Endothelial cell of umbilical vein (primary cell): ENCODE measurements at places on chromosomes 16 and 17.

DNA sequence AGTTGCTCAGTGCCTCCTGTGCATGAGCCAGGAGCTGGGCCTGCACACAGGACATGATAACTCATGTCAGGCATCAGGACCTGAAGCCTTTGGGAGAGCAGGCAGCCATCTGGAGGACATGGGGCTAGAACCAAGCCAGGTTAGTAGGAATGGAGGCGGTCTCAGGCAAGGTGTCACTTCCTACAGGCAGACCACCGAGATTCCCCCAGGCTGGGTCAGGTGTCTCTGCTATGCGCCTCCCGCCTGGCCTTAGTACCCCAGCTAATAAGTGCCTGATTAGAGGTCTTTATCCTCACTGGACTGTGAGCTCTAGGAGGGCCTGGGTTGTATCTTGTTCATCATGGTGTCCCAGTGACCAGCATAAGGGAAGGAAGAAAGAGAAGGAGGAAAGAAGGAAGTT is 15.6 kb downstream of the SAMD14 start:
- DNase-seq = no peak

GRCh38 chr17:29614349-29615047 is 8.2 kb downstream of the CORO6 start:
- DNase-seq = no peak

DNA sequence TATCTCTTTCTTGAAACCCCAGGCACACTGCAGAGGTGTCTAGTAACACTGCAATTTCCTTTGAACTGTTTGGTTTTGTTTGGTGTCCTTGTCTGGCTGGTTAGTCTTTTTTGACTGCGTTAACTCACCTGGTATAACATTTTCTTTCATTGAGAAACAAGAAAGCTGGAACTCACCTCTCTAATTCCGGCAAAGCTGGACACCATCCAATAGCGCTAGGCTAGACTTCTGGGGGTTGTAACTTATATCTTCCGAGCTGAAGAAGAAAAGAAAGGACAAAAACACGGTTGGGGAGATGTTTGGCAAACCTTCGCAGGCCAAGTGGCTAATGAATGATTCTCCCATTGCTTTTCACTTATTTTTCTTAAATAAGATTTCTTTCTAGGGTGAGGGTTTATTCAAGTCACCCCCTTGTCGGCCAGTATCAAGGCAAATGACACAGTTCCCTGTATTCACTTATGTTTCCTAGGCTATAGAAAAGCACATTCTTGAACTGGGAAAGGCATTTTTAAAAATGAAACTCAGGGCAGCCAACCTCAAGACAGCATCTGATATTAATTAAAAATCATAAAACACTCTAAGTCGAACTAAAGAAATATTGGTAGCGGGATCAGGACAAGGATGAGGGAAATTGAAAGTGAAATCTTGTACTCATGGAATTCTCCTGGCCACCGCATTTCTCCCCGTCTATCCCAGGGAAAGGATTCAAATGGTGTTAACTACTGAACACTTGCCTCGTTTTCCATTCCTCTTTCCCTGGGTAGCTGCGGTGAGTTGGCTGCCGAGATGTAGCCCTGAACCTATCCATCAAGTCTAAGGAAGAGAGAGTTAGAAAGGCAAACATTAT is 95.9 kb upstream of the ZFHX3 start:
- DNase-seq = peak; percentile 59

- no peak for DNase-seq
Observed at GRCh38 chr16:69620573-69620972, 54.8 kb downstream of the NFAT5 start.

GRCh38 chr16:23124315-23124714 is 24.9 kb downstream of the USP31 start:
- peak; percentile 85 for DNase-seq

DNA sequence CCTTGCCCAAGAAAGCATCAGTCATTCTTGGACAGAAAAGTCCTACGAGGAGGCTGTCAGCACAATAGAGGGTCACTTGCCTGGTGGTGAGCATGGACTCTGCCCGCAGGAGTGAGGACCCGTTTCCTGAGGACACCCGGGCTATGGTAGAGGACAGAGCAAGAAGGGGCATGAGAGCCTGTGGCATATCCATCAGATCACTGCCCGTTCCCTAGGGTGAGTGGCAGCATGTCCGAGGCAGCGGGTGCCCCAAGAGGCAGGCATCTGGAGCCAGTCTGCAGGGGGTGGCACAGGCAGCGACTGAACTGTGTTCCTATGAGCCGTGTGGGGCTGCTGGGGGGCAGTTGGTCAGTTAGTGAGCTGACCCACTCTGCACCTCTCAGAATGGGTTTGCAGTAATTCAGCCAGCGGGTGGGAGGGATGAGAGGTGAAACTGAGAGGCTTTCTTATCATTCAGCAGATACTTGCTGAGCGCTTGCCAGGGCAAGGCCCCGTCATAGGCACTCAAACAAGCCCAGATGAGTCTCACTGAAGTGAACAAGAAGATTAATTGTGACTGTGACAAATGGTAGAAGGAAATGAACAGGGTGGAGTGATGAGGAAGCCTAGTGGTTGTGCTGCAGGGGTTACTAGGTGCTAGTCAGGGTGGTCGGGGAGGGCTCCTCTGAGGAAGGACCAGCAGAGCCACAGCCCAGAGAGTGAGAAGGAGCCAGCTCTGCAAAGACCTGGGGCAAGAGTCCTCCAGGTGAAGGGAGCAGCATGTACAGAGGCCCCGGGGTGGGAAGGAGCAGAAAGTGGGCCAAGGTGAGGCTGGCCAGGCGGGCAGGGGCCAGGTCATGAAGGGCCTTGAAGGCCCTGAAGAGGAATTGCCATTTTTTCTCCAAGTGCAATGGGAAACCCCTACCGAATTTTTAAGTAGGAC is 87.9 kb downstream of the CLEC16A start:
- no peak for DNase-seq

DNA sequence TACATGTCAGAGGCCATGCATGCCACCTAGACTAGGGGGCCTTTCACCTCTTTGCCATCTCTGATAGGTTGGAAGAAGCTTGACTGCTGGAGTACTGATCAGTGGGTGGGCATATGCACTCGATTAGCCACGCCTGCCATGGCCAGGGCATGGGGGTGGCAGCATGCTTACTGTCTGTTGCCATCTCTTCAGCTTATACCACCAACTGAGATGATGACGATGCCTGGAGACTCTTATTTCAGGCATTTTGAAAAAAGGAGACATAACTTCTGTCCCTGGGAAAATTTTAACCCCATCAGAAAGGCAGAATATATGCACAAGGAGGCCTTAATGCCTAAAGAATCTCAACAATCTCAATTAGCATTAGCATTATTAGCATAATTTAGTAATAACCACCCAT is 60.8 kb downstream of the MSI2 start:
- DNase-seq = no peak

- DNase-seq = no peak
Observed at GRCh38 chr16:6494716-6495115, 837.9 kb upstream of the RBFOX1 start.

DNA sequence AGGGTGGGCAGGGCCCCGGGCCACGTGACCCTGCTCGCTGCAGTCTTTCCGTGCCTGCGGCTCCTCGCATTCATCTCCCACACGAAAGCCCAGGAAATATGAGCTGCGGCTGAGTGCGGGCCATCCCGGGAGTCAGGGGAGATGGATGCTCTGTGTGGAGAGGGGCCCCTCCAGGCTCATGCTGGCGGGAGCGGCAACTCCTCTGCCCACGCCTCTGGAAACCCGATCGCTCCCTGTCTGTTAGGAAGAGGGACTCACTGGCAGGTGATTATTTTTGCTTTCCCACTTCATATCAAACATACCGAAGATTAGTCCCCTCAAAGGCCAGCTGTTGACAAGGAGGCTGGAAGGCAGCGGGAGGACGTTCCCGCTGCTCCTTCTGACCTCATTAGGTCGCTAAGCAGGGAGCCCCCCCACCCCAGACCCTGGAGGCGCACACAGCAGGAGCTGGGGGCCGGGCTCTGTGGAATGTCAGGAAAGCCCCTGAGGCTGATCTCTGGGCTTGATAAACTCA is 228.5 kb downstream of the FOXL1 start:
- DNase-seq = no peak

GRCh38 chr16:72285728-72286127 is 113.8 kb upstream of the PMFBP1 start:
- DNase-seq = no peak

- no peak for DNase-seq
Observed at GRCh38 chr16:27595993-27596392, 46.0 kb downstream of the KATNIP start.

- DNase-seq = no peak
Observed at GRCh38 chr17:65049085-65049756, 7.3 kb downstream of the GNA13 start.

GRCh38 chr17:6205033-6205432 is 134.9 kb downstream of the WSCD1 start:
- no peak for DNase-seq

DNA sequence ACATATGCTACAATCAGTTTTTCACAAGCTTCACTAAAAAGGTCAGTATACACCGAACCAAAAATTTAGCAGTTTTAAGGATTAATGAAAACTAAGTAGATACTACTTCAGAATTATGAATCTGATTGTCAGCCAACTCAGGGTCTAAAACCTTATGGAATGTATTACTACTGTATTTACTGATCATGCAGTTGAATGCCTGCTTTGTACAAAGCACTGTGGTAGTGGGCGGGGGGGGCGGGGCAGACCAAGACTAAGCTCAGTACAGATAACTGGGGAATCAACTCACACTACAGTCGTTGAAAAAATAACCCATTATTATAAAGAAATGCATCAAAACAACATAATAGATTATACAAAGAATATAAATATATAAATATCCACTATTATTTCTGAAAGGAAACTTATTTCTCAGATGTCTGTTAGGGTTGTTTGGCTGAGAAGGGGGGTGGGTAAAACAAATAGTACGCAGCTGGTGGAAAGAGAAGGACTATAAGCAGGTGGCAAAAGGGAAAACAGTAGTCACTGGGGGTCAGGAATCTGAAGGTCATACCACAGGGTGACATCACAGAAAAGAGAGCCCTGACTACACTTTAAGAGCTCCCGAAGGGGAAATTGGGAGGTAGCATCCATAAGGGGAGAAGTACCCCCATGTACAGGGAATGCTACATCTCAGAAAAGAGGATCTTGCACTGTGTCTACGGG is 109.4 kb upstream of the AXIN2 start:
- no peak for DNase-seq

DNA sequence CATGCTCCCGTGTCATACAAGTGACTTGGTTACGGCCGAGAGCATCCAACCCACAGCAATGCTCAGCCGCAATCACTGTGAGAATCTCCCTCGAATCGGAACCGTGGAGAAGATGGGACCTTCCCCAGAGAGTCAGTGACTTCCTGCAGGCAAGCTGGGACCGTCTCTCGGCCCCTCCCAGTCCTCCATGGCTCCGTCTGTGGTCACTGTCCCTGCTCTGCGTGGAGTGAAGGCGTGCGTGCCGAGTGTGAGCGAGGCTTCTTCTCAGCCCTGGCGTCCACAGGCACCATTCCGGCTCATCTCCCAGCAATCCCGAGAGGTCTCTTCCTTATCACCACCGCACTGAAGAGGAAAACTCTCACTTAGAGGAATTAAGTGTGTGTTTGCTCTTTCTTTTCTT is 113.1 kb downstream of the ADCY9 start:
- DNase-seq = no peak

DNA sequence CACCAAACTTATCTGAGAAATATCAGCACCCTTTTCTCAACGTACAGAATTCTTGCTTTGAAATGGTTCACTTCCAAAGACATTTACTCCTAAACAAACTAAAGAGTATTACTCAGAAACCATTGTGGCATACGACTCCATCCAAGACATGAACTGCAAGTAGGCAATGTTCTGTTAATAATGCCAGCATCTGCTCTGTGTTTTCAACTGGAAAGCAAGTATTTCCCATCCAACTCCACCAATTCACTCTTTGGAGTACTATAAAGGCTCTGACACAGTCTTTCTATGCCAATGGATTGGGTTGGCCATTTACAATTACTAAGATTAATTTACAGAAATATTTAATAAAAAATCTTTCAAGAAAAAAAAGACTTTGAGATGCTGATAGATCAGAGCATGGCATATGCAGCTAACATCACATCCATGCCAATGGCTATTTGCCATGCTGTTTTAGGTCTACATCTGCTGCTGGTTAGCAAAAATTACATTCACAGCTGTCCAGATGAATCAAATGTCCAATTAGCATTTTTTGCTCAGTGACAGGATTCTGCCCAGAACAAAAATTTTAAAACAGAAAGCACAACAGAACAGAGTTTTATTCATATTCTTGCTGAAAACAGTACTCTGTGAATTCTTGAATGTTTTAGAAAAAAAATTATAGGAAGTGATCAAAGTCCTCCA is 65.9 kb upstream of the HLF start:
- DNase-seq = no peak
